ENCODE measurements at places on chromosomes 6 and 20.

DNA sequence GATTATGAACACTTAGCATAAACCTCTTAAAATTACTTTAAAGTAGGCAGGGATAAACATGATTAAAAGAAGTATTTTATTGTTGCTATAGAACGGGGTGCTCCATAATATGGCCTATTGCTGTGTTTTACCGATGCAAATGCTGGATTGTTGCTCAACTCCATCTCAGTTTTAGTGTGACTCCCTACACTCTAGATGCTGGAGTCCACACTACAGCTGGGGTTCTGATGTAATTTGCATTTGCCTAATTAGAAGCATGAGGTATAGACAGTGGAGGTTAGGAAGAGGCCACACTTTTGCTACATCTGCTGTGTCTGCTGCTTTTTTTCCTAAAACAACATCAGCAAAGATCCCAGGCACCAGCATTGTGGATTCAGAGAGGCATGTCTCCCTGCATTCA lies 6.7 kb upstream of the HMGN3 start:
- no peak for DNase-seq

DNA sequence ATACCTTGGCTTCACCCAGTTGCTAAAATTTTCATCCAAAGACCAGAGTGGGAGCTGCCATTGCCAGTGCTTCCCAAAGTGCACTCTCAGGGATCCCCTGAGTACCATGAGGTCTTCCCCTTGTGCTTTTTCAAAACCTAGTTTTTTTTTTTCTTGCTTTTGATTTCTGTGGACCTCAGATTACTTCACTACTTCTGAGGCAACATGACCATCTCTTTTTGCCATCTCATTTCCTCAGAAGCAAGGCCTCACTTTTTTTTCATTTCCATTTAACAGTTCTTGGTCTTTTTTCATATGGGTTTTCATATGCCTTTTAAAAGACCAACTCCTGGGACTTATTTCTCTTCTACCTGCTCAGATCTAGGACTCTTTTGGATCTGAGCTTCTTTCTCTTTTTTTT lies 64.1 kb upstream of the MMS22L start:
- DNase-seq, result no peak

- no peak for DNase-seq
Measured at GRCh38 chr6:138769102-138769676, 4.4 kb upstream of the CCDC28A start.

DNA sequence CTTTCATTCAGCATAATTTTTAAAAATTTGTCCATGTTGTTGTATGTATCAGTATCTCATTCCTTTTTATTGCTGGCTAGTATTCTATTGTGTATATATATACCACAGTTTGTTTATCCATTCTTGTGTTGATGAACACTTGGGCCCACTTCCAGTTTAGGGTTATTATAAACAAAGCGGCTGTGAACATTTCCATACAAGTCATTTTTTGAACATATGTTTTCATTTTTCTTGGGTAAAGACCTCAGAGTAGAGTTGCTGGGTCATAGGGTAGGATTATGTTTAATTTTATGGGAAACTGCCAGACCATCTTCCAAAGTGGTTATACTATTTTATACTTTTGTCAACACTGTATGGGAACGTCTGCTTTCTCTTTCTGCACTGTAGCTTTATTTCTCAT lies 55.3 kb downstream of the RBM24 start:
- DNase-seq, result no peak

DNA sequence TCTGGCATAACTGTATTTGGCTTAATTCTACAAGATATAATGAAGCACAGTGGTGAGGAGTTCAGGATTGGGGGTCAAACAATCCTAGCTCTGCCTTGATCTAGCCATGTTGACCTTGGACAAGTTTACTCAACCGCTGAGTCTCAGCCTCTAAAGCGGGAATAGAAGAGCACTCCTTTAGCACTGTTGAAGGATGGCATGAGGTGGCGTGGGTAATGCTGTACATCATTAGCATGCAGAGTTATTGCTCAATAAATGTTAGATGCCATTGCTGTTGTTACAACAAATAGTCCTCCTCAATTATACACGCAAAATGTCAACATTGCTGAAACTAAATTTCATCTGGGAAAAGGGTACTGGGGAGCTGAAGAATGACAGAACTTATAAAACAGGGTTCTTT lies 78.6 kb downstream of the KIF13A start:
- no peak for DNase-seq

GRCh38 chr20:13543783-13544182 lies 94.9 kb downstream of the TASP1 start:
- DNase-seq, result no peak

GRCh38 chr6:28884423-28885131 lies 39.2 kb downstream of the TRIM27 start:
- no peak for DNase-seq

DNA sequence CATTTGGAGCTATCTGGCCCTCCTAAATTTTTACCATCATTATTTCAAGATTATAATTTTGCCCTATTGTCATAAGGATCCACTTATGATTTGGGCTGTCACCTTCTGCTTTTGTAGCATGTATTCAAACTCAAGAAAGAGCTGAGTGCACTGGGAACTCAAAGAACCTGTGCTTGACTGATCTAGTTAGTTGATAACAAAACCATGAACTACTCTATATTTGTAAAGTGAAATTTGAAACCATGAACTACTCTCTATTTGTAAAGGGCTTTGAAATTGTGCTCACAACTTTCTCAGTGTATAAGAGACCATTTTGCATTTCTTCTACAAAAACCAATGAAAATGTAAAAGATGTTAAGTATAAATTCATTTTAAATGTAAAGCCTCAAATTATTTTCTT lies 77.5 kb upstream of the POPDC3 start:
- DNase-seq, result no peak

GRCh38 chr6:156781861-156782631 lies 4.9 kb downstream of the ARID1B start:
- no peak for DNase-seq

GRCh38 chr6:15885624-15886023 lies 222.8 kb upstream of the DTNBP1 start:
- no peak for DNase-seq

GRCh38 chr6:105994118-105994590 lies 92.0 kb upstream of the PRDM1 start:
- DNase-seq, result no peak

DNA sequence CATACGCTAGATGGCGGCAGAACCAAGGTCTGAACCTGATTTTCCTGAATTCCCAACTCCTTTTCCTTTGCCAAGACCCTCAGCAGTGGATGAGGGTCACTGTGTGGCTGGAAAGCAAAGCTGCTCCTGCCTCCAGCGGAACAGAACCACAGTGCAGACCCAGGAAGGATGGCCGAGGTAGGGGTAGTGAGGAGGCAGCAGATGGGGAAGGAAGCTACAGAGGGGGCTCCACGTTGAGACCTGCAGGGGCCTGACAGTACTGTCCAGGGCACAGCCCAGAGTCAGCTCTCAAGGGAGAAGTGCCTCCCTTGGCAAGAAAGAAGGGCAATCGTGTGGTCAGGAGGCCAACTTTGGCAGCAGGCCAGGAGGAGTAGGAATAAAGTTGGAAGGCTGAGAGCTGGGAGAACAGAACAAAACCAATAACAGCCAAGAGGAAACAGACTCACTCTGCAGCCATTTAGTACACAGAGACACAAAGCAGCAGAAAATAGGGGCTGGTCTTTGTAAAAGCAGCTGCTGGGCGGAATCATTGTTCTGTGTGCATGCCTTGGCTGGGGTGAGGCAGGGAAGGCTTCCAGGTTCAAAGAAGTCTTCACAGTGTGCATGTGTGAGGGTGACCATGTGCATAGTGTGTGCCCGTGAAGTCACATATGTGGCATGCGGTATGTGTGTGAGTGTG lies 3.1 kb downstream of the GABRR2 start:
- DNase-seq, result no peak

DNA sequence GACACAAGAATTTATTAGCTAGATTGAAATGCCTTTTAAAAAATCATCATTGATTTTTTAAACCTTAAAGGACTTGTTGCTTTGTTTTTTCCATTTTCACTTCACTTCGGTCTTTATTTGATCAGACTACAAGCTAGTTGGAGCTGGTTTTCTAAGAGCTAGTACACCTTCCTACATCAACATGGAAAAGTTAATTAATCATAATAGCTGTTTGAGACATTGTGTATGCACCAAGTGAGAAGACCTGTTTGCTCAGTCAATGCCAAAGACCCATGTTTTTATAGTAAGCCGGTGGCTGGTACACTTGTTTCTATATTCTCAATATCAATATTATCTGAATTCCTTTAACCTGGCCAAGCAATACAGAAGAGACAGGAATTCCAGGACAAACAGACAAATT lies 310.2 kb upstream of the SGK1 start:
- DNase-seq, result no peak

DNA sequence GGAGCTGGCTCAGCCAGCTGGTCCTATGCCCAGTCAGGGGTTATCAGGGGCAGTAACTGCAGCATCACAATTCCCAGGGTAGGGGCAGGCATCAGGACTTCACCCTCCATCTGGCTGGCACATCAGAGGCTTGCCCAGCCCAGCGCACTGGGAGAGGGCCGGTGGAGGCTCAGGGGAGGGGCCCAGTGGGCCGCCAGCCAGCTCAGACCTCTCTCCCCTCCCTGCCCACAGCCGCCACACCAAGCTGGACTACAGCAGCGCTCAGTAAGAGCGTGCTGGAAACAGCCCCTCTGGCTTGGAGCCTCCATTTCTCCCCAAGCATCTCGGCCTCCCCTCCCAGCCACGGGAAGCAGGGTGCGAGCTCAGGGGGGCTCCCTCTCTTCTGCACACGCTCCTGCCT lies 22.0 kb downstream of the ADA start:
- DNase-seq, result no peak

DNA sequence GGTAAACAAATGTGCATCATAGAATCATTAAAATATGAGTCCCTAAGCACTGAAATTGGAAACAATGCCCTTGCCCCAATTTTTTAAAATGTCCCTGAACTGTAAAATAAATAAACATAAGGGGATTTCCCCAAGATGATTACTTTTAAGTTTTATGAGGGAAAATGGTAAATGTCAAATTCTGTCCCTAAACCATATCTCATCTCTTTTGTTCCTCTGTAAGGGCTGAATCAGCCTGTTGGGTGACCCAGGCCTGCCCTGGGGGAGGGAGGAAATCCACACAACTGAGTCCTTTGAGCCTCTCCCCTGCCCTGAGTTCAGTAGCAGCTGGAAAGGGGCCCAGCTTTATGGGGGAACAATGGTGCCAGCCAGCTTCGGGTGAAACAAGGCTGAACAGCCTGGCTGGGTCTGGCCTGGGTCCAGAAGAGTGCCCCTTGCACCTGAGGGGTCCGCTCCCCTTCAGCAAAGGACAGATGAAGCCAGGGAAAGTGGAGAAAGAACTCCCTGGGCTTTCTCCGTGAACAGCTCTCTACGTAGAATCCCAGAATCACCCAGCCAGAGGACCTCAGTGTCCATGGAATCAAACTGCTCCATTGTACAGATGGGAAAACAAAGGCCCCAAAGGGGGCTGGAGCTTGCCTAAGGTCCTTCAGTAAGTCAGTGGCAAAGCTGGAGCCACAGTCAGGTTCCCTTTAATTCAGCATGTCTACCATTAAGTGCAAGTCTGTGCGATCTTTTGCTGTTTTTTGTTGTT lies 28.2 kb upstream of the ITCH start:
- no peak for DNase-seq

Data from esophagus squamous epithelium (tissue), 5 donors.